ENCODE measurements at places on chromosomes 12 and 14. TPM values are rescaled to one million over a fixed set of nuclear protein-coding genes. Genes with fewer than 3 reads are reported as not detected.

The TSPAN11 gene
- total RNA-seq = not detected

The ACOT4 gene
- 1.6 TPM for total RNA-seq

The PAH gene
- not detected for total RNA-seq

DNA sequence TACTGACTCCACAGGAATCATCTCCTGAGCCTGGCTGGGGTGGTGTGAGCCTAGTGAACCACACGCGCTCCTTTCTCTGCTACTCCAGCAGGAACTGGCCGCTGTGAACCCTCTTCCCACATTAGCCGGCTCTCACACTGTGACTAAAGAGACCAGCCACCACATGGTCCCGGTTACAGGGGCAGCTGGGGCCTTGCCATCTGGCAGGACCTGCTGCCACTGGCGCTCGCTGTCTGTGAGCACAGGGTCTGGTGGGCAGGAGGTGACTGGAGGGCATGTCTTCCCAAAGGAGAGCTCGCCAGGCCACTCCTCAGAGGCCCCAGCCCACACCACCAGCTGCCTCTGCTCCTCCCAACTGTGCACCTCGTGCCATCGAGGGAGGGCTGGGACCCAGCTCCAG, 99.3 kb downstream of the SINHCAF start:
- no peak for DNase-seq

- DNase-seq = no peak
These were observed 472.0 kb upstream of the TBX3 start for GRCh38 chr12:115155665-115156645.

- no peak for DNase-seq
These were observed 34.6 kb upstream of the ACSM4 start for GRCh38 chr12:7269273-7269672.

DNA sequence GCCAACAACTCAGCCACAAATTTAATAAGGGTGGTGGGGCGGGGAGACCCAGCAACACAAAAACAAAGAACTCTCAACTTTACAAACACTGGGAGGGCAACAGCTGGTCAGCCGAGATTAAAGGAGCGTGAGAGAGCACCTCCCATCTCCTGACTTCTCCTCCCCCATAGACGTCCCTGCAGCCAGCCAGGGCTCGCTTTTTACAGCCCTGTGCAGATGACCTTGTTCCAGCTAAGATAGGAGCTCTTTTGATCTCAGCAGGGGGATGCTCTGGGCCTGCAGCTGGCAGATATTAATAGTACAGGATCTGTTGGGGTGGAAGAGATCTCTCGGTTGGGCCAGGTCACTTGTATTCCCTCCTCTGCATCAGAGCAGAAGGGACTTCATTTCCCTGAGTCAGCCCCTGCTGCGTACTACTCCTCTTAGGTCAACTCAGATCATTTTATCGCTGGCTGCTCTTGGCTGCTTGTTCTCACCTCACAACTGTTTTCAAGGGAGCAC, 475.8 kb downstream of the RAD51B start:
- no peak for DNase-seq

DNA sequence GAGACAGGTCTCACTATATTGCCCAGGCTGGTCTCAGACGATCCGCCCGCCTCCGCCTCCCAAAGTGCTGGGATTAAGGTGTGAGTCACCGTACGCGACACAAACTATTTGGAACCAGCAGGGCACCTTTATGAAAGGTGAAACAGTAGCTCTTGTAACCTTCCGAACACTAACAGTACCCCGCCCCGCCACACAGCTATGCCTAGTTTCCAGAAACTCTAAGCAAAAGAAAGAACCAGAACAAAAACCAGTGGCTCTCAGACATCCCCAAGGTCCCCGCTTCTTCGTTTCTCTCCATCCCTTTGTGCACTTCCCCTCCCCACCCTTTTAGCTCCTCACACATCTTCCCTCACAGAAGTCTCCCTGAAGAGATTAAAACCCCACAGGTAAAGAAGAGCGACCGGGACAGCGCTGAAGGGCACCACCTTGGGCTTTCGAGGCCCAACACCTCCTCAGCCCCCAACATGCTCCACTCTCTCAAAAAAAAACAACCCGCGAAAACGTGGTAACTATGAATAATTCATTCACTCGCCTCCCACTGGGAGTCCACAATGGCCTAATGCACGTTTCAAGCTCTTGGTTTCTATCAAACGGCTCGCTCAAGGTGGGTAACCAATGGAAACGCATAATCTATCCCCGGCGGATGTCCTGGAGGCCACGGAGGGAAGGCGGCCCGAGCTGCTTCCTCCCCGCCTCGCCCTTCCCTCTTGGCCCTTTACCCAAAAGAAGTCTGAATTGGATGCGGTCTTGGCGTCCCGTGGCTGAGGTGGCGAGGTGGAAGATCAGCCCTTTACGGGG, 877 bp downstream of the BAG5 start:
- DNase-seq = peak; percentile 62

DNA sequence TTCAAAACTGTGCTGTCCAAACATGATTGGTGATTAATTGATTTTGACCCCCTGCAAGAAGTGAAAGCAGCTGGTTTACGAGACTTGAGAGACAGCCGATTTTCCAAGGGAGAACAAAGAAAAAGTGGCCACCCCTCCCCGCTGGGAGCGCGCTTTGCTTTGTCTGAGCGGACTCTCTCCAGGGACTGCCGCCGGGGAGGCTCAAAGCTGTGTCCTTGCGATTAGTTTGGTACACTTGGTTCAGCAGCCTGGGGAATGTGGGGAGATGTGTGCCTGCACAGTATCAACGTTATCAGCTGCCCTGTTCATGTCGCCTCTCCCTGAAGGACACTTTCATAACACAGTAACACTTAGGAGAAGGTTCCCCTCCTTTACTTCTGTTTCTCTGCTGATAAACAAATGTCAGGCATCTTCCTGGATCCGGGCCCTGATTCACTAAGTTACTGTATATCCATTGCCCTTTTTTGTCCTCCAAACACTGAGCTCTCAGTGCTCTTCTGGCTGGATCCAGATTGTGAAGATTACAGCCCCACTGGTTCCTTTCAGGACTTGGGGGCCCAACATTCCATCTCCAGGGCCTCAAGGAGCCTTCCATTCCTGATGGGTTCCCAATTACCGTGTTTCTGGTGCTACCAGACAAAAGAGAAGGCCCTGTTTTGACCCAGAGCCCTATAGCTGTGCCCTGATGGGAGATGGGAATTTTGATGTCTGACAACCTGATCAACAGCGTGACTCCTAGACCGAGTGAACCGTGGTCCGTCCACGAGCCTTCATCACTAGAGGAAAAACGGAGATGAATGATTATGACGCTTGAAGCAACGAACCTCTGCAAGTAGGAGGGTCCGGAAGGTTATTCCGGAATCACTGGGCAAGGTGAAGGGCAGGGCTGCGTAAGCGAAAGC, 31.7 kb upstream of the TUBA1C start:
- DNase-seq = no peak

DNA sequence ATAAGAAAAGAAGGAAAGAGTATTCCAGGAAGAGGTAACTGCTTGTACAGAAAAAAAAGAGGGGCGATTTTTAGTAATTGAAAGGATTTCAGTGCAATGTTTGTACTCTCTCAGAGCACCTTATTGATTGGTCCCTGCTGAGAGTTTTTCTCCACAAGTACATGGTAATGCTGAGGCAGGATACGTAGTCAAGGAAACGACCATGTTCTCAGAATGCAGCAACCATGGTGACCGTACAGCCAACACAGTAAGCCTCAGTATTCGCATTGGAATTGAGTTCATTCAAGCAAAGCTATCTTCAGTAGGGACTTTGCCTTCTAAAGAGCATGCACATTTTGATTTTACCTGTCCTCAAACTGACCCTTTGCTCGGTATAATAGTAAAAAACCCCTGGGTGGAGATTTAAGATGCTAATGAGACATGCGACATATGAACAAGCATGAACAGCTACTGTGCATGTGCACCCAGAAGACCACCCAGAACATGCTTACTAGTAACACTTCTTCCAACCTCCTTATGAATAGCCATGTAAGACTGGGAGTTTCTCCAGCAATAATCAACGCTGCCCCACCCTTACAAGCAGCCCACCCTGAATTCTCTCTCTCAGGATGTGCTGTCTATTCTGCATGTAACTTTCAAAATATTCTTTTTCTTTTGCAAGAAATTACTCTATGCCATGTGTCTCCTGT, 6.2 kb upstream of the SLC41A2 start:
- no peak for DNase-seq

DNA sequence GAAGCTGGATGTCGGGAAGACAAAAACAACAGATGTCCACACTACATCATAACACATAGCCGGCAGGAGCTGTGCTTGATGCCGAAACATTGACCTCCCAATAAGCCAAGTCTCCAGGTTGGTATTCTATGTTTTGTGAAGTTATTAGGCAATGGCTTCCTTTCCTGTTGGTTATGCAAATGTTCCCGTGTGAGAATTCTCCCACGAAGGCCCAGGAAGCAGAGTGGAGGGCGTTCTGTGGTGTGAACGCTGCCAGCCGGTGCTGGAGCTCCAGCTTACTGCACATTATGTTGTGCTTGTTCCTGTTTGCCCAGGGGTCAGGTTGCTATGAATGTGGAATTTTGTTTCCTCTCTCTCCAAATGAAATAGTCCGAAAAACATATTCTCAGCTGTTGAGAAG, 156.4 kb upstream of the HMGA2 start:
- no peak for DNase-seq

DNA sequence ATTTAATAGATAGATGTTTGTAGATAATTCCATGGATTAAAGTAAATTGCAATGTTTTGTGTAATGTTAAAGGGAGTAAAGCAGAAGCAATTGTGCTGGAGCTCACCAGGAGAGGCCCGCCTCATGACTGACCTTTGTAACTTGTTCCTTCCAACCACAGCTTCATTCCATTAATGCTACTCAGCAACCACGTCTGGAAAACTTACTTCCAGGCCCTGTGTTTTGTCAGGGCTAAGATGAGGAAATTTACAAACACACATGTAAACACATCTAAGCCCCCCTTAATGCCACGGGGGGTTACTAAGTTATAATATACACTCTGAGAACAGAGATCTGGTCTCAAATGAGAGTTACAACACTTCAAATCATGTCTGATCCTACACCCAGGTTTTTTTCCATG, 12.4 kb downstream of the LUM start:
- DNase-seq = no peak

DNA sequence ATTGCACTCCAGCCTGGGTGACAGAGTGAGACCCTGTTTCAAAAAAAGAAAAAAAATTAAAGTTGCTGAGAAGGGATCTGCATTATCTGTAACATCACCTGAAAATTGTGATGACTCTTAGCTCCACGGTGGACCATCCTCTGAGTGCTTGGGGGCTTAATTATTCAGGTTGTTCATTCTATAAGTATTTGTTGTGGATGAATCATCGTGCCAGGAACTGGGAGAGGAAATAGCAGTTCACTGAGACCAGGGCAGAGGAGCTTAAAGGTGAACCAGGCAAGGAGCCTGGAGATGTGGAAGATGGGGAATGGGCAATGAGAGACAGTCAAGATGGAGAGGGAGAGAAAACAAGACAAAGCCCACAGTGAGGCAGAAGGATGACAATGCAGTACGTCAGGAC, 25.5 kb upstream of the GSC start:
- no peak for DNase-seq

GRCh38 chr12:57239587-57240065, 10.1 kb downstream of the SHMT2 start:
- DNase-seq = no peak

DNA sequence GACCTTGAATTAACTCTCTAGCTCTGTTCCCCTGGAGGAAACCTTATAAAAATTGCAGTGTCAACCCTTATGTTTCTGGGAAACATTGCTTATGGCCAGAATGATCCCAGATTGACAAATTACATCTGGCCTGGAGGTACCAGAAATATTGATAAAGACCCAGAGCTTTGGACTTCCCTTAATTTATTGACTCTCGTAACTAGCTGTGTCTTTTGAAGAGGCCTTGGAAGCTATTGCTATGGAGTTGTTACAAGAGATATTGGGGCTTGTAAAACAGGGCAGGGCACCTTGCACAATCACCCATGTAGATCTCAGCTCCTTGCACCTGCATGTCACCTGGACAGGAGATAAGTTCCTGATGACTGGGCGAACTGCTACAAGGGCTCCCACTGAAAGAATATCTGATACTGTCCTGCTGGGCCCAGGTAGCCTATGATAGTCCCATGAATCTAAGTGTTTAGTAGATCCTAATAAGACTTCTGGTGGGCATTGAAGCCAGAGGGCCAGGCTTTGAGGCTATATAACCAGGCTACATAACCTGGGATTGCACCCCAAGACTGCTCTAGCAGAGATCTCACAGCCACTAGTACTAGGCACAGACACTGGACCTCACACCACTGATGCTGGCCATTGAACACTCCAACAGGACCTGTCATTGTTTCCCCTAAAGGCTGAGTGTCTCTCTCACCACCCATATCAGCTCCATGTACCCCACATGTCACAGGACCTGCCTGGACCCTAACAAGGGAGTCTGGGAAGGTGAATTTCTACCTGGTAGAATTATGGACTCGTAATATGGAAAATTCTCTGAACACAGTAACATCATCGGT, 135.7 kb upstream of the PWP1 start:
- DNase-seq = no peak

Data from activated CD4-positive, alpha-beta T cell treated with anti-CD3 and anti-CD28 coated beads, Interleukin-2, amount 10 ng/mL, durations not matched to agents 7 days and 5 days (primary cell).